ENCODE measurements at places on chromosomes 2 and 18.

GRCh38 chr2:88233216-88233615 is 63.1 kb downstream of the THNSL2 start:
- no peak for DNase-seq

DNA sequence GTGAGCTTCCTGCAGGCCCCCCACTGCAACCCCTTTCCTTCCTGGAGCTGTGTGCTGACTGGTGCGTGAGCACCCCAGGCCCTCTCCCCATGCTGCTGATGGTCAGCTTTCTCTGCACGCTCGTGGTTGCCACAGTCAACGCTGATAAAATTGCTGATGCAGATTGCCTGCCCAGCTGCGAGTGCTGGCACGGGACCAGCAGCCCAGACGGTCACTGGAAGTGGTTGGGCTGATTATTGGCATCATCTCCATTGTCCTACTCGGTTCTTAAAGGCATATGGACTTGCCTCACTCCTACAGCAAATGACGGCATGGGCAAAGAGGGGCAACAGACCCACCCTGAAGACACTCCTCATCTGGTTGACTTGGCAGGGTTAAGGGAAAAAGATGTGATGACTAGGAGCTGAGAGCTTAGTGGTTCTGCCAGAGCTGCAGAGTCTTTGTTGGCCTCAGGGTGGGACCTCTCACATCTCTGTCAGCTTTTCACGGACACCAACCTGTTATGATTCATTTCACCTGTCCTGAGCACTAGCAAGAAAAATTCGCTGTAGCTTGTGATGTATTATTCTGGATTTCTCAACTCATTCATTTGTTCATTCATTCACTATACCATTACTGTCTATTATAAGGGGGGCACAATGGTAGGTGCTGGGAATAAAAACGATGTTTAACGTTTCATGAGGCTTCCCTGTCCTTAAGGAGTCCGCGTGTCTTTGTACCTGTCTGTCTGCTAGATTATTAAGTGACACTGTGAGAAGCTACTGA is 38.4 kb downstream of the PAX8 start:
- DNase-seq: peak; percentile 89

DNA sequence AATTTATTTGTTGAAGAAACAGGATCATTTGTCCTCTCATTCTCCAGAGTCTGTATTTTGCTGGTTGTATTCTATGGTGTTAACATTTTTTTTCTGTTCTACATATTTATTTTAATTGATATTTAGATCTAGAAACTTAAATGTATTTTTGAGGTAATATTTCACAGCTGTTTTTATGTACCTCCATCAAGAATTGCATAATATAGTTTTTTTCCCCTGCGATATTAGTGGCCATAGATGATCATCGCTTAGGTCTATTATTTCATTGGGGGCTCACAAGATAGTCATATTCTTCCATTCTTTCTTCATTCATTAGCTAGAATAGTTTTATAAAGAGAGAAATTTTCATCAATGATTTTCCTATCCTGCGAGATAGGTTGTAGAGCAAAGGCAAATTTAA is 89.3 kb downstream of the PARD3B start:
- DNase-seq: no peak

DNA sequence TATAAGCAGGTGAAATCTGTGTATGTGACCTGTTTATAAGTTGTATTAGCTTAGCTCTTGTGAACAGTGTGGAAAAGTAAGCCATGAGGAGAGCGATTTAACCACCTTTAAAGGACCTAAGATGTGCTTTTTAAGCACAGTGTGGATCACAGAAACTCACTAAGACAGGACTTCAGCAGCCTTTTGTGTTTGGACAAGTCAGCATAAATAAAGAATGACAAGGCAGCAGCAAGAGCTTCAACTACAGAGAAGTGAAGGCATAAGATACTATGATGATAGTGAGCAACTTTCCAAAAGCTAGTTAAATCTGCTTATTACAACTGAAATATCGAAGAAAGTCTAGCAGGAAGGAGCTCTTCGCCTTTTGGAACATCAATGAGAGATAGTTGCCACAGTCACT is 8.9 kb downstream of the HNRNPA3 start:
- no peak for DNase-seq

DNA sequence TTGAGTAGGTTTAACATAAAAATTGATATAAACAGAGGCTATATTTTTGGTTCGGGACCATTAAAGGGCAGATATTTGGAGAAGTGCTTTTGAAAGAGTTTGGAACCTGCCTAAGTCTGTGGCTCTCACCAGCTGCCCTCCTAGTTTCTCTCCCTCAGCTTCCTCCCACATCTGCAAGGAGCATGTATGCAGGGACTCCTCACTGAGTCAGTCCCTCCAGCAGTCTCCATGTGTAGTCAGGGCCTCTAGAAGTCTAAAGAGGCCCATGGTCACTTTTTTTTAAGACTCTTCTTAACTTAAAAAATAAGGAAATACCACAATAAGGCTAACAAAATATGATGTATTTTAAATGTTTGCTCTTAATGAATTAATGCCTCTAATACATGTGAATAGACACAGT is 220.0 kb upstream of the TANK start:
- DNase-seq: no peak

GRCh38 chr2:160555420-160556071 is 61.9 kb upstream of the RBMS1 start:
- no peak for DNase-seq

GRCh38 chr2:18312818-18313217 is 247.6 kb downstream of the RDH14 start:
- no peak for DNase-seq

DNA sequence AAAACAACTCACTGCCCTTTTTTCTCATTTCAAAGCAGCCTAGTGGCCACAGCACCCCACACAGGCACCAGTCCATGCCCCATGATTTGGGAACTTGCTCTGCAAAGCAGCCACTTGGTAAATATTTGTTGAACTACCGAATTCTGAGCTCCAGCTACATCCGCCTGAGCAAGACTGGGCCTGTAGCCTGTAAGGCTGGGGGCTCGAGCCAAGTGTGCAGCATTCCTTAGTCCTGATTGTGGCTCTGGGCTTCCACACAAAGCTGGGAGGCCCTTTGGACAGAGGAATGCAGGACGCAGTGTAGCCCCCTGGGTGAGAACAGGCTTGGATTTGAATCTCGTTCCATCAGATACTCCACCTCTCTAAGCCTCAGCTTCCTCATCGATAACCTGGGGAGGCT is 88.4 kb downstream of the ACTR2 start:
- DNase-seq: no peak
